Activated effector memory CD4-positive, alpha-beta T cell treated with Interleukin-2 at 50 U/mL for 16 hours (primary cell): ENCODE measurements at places on chromosomes 6 and 20.

GRCh38 chr6:116136373-116136772, 10.4 kb upstream of the COL10A1 start:
- DNase-seq, result no peak

GRCh38 chr6:9606435-9607134, 808.3 kb downstream of the TFAP2A start:
- no peak for DNase-seq

- DNase-seq, result no peak
These were observed 8.6 kb upstream of the LBP start for GRCh38 chr20:38337561-38338140.

- no peak for DNase-seq
These were observed 14.2 kb downstream of the TXLNB start for GRCh38 chr6:139277587-139277986.

DNA sequence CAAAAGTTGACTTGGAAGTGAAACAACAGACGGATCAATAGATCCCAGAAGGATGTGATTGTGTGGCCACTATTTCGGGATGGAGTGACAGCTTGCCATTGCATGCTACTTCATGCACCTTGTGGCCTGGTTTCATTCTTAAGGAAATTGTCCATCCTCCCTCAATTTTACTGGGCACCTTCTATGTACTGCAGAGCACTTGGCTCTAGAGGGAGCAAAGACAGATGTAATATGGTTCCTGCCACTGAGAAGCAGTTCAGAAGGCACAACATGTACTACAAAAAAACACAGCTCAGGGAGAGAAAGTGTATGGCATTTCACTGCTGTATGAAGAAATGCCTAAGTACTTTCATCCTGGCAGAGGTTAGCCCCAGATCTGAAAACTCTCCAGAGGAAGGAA, 91.9 kb downstream of the FOXA2 start:
- no peak for DNase-seq

DNA sequence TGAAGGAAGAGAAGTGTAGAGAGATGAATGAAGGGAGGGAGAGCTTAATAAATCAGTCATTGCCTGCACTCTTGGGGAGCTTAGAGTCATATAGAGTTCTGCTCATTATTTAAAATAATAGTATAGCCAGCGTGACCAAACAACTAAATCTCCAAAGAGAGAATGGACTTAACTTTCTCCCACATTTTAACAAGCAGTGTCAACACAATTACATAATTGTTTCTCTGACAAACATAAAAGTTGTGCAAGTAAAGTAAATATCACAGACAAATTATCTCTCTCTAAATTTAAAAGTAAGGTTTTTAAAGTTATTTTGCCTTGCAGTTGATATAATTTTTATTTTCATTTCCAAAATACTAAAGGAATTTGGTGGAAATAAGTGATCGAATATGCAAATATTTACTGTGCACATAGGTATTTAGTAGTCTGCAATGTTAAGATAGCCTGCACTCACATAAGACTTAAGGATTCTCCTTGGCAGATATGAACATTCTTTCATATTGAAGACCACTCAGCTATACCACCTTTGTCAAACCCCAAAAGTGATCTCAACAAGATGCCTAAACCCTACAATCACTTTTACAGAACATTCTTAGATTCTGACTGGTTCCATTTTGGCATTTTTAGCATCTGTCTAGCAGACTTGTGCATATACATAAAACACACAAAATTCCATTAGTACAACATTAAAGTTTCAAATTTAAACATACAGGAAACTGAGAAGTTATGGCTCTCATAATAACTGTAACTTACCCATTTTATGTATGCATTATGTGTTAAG, 67.7 kb downstream of the KIF6 start:
- no peak for DNase-seq

GRCh38 chr20:11553603-11554002, 364.1 kb upstream of the BTBD3 start:
- no peak for DNase-seq
